IPS DF 6.9 (cell line): ENCODE measurements at places on chromosomes 4 and X.

DNA sequence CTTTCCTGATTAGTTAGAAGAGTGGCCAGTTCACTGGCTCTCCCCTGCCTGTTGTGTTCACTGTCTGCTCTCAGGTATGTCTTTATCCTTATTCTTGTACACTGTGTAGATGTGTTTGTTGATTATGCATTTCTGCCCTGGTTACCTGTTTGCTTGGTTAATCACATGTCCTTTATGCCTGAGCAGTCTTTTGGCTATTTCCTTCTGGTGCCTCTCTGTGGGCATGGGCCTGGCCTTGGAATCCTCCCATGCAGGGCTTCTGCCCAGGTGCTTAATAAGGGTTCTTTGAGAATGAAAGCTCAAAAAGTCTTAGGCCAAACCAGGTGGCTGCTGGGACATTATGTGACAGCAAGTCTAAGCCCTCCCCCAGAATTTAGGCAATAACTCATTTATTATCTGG lies 26.5 kb downstream of the OTUD6A start:
- DNase-seq: no peak

DNA sequence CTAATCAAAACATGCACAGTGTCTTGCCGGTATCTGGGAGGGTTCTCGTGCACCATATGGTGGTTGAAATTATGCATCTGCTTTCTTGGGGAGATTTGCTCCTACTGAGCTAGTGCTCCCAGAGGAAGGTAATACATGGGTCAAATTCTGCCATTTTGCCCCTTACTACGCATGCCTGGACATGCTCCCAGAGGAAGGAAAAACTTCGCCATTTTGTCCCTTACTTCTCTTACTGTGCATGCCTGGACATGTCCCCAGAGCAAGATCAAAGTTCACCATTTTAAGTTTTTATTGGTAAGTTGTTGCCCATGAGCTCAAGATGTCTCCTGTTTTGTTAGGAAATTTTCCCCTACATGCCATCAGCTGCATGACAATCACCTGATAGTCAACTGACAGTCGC lies 252.1 kb upstream of the KLHL4 start:
- no peak for DNase-seq

DNA sequence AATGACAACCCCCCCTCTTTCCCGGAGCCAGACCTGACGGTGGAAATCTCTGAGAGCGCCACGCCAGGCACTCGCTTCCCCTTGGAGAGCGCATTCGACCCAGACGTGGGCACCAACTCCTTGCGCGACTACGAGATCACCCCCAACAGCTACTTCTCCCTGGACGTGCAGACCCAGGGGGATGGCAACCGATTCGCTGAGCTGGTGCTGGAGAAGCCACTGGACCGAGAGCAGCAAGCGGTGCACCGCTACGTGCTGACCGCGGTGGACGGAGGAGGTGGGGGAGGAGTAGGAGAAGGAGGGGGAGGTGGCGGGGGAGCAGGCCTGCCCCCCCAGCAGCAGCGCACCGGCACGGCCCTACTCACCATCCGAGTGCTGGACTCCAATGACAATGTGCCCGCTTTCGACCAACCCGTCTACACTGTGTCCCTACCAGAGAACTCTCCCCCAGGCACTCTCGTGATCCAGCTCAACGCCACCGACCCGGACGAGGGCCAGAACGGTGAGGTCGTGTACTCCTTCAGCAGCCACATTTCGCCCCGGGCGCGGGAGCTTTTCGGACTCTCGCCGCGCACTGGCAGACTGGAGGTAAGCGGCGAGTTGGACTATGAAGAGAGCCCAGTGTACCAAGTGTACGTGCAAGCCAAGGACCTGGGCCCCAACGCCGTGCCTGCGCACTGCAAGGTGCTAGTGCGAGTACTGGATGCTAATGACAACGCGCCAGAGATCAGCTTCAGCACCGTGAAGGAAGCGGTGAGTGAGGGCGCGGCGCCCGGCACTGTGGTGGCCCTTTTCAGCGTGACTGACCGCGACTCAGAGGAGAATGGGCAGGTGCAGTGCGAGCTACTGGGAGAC lies 1.6 kb downstream of the PCDH10 start:
- no peak for DNase-seq

- DNase-seq: no peak
Observed at GRCh38 chr4:24143741-24144140, 253.9 kb upstream of the PPARGC1A start.

DNA sequence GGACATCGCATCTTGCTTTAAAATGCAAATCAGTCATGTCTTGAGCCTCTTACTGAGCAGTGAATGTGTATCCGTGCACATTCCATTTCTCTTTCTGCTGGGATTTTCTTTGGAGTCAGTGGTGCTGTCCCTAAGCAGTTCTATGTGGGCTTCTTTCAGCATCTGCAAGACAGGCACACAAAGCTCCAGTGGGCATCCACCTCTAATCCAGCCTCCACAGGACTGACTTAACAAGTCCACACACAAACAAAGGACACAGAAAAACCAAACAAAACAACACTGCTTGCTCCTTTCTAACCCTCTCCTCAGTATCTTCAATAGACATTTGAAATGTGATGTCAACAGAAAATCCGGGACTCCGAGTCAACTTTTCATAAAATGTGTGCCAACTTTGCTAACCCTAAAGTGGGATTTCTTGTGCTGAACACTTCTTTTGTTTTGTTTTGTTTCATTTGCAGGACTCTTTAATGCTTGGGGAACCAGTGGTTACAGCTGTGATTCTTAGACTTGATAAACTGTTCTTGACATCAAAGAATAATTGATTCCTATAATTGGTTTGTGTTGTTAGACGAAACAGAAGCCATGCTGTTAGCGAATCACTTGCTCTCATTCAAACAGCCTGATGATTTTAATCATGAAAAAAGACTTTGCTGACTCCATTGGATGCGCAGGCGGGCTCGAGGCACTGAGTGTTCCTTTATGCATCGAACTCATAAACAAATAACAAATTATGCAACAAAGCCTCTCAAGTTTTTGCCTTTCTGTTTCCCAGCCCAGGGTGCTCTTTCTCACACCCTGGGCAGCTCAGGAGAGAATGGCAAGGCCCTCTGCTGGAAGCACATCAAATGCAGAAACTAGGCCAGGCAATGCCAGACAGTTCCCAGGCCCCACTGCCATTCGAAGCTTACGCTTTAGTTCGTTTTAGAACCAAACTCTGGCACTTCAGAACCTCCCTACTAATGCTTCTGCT lies 20.1 kb downstream of the ETNPPL start:
- no peak for DNase-seq

- DNase-seq: no peak
Observed at GRCh38 chr4:122665161-122665929, 44.5 kb upstream of the IL21 start.

- no peak for DNase-seq
Observed at GRCh38 chr4:184536881-184537248, 62.5 kb upstream of the IRF2 start.

DNA sequence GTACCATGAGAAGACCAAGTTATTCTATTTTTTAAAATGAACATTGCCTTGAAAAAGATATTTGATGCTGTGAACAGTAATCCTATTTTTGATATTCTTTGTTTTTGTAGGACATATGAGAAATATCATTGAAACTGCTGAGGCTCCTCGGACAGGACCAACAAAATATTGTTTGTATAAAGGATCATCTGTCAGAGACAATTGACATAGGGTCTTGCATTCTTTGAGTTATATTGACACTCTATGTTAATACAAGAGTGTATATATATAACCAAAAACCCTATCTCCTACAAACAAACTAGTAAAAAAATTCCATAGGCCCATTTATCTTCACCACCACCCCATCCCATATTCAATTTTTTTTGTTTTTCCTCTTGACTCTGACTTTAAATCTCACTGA lies 222.7 kb downstream of the DACH2 start:
- no peak for DNase-seq

DNA sequence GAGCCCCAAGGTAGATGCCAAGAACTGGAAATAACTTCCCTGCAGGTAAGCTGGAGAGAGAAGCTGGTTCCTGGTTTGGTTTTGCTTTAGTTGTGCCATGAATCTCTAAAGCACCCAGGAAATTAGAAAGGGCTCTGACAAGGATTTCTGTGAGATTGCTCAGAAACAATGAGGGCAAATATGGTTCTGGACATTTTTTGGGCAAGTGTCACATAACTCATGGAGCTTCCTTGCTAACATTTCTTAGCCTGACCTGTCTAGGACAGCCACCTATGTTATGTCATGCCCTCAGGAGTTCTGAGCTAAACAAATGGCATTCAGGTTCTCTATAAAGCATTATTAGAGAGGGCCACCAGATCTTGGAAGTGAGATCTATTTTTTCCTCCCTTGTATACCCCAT lies 131.8 kb downstream of the GUCY2F start:
- DNase-seq: no peak

- no peak for DNase-seq
Observed at GRCh38 chr4:8651661-8652180, 59.2 kb downstream of the CPZ start.

- DNase-seq: peak; percentile 66
Observed at GRCh38 chr4:102578819-102579218, 77.7 kb downstream of the NFKB1 start.

DNA sequence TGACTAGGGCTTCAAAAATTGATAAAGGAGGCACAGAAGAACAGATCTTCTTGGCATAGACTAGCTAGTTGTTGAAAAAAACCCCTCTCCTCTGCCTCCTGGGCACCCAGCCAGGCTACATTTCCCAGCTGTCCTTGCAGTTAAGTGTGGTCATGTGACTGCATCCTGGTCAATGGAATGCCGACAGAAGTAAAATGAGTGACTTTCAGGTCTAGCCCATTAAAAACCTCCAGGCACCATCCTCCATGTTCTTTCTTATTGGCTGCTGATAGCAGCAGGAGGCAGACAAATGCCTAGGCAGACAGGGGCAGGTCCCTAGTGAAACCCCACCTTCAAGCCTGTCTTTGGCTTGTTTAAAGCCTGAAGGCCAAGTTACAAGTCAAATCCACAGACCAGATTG lies 35.3 kb downstream of the ATXN3L start:
- no peak for DNase-seq

DNA sequence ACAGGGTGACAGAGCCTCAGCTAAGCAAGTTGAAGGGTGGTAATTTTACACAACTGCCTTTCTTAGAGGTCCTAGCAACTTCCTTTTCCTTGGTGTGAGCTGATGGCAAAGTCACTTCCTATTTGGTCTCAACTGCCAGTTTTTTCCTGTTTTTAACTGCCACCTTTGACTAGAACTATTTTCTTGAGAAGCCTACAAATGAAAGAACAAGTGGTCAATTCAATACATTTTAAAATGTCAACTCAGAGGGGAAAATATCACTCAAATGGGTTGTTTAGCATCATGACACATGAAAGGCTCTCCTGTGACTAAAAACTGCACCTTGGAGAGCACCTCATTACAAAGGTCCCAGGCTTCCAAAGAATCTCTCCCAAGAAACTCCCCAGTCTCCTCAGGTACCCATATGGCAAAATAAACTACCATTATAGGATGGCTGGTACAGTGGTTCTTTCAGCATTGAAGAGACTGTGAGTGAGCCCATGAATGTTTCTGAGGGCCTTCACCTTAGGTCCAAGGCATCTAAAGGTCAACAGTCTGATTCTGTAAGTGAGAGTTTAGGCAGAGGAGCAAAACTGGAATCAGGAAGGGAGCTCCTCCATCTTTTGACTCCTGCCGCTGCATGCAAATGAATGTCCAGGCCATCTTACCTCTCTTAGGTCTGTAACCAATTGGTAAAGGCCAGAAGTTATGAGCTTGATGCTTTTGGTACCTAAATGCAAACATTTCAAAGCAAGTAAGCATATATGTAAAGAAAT lies 5.5 kb upstream of the STK26 start:
- no peak for DNase-seq

DNA sequence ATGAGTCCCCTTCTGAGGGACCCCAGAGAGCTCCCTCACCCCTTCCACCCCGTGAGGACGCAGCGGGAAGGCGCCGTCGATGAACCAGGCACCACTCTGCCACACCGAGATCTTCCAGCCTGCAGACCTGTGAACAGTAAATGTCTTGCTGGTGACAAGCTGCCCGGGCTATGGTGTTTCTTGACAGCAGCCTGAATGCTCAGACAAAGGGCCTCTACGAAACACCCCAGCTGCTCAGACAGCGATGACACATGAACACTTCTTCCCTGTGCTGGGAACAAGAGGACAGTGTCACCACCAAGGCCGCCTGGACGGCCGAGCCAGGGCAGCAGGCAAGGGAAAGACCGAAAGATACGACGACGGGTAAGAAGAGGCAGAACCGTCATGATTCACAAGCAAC lies 30.6 kb upstream of the GTPBP6 start:
- no peak for DNase-seq

DNA sequence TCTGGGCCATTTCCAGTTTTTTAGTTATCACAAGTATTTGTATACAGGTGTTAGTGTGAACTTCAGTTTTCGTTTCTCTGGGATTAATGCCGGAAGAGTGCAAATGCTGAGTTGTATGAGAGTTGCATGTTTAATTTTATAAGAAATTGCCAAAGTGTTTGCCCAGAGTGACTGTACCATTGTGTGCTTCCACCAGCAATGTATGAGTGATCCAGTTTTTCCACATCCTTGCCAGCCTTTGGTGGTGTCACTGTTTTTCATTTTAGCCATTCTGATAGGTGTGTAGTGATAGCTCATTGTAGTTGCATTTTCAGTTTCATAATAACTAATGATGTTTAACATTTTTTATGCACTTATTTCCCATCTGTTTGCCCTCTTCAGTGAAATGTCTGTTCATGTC lies 18.4 kb downstream of the PLS3 start:
- no peak for DNase-seq

DNA sequence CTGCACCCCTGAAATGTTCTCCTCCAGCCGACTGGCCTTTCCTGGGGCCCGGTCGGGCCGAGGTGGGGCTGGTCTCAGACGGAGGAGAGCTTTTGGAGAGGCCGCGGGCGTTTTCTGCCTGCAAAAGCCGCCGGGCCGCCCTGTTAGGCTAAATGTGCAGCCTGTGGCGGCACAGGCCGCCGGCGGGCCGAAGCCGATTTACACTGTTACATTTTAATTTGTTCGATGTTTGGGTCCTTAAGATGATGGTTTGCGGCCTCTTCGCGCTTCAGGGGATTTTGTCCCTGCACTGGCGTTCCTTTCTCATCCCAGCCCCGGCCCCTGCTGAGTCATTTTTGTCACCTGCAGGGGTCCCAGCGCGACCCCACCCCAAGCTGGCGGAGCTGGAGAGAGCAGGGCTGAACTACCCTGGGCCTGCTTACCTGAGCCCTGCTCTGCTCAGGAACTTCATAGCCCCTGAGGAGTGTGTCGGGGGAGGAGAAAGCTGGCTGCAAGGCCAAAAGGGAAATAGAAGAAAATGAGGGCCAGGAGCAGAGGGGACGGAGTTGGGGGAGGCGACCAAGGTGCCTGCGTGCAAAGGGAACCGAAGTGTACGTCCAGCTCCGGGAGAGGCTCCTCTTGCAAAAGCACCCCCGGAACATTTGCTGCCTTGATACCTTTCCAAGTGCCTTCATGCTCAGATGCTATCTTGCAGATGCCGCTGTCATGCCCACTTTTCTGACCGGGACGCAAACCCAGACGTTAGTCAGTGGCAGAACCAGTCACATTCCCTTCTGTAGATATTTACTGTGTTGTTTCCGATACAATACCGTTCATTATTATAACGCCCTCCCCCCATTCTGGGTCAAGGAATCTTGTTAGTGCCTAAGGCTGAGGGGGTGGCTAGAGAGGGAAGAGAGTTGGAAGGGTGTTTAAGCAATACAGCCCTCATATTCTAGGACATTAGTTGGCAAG lies 977 bp upstream of the RBBP7 start:
- no peak for DNase-seq

- no peak for DNase-seq
Observed at GRCh38 chr4:138045036-138045435, 197.1 kb downstream of the SLC7A11 start.
